Hippocampal formation (tissue), 2 donors: ENCODE measurements at places on chromosomes 12 and 14.
A peak's percentile ranks its signal among the peaks of the same experiment; 100 is the strongest.

- DNase-seq = no peak
Measured at GRCh38 chr12:20350495-20350894, 17.8 kb upstream of the PDE3A start.

GRCh38 chr12:12744546-12745305 lies 27.6 kb downstream of the CDKN1B start:
- DNase-seq = no peak

GRCh38 chr12:47652521-47653234 lies 53.2 kb downstream of the RPAP3 start:
- no peak for DNase-seq

DNA sequence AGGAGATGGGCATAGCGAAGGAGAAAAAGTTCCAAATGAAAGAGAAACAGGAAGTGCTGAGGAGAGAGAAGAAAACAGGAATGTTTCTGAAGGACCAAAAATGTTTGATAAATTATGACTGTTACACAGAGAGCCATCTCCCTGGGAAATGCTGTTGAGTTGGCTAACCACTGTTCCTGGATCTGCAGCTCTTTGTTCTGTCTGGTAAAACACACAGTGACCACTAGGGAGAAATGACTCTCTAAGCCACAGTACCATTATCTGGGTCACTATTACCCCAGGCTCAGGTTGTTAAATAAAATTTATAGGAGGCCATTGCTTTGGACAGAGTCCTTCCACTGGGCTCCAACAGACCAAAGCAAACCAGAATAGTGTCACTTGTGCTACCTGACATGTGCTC lies 219.3 kb downstream of the CRADD start:
- no peak for DNase-seq

GRCh38 chr12:18676996-18677588 lies 60.7 kb downstream of the PLCZ1 start:
- no peak for DNase-seq

- no peak for DNase-seq
Measured at GRCh38 chr14:84090837-84091236, 1439.1 kb upstream of the FLRT2 start.

DNA sequence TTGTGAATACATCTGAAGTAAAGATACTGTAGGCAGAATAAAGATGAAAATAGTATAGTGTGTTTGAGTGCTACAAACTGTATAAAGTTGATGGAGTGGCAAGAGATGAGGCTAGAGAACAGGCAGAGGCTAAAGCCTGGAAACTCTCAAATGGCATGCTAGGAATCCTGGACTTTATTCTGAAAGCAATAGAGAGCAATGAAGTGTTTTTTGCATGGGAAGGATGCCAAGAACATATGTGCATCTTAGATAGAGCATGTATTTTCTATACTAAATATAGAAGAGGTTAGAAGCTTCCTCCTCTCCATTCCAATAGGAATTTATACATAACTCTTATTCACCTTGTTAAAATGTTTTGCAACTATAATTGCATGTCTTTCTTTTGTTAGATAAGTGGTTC lies 86.3 kb upstream of the TMTC2 start:
- DNase-seq = no peak

DNA sequence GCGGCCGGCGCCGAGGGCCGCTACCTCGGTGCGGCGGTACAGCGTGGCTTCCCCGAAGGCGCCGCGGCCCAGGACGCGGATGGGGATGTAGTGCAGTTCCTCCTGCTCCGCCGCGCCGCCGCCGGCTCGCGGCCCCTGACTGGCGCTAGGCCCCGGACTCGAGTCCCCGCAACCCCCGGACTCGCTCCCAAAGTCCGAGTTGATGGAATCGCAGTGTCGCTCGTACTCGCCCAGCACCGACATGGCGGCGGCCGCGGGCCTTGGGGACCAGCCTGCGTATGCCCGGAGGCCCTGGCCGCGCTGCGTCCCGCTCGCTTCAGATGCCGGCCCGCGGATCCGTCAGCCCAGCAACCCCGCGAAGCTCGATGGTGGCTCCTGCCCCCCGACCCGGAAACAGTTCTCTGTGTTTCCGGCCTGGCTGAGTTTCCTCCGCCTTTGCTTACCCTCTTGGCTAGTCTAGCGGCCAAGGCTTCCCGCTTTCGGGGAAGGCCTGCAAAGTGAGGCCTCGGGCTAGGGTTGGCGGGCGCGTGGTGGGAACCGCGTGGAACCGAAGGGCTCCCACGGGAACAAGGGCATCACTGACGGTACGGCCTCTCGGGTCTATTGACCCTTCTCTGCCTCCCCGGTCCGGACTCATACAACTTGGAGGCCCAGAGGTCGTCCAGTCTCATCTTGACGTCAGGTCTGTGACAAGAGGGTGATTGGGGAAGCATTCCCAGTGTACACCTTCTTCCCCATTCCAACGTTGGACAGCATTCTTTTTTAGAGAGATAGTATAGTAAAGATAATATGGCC lies at the start of gene NEK9:
Gene NEK9 (minus strand): TSS at position 370 of the 795 bp plus-strand sequence. CDS start 127 bp downstream, at position 243.
- peak; percentile 80 for DNase-seq
